ENCODE measurements at places on chromosomes 3 and 15. TPM values are rescaled to one million over a fixed set of nuclear protein-coding genes. Genes with fewer than 3 reads are reported as not detected.

The KCNH8 gene
- not detected for total RNA-seq

The SH3GL3 gene
- total RNA-seq = 0.24 TPM

- DNase-seq = no peak
Measured at GRCh38 chr15:84647726-84648125, 6.4 kb downstream of the WDR73 start.

- DNase-seq = no peak
Measured at GRCh38 chr3:40152482-40153133, 156.9 kb upstream of the EIF1B start.

GRCh38 chr3:37098884-37099283 is 75.5 kb downstream of the LRRFIP2 start:
- no peak for DNase-seq

GRCh38 chr15:74406992-74407705 is 26.6 kb downstream of the SEMA7A start:
- DNase-seq = peak; percentile 97

DNA sequence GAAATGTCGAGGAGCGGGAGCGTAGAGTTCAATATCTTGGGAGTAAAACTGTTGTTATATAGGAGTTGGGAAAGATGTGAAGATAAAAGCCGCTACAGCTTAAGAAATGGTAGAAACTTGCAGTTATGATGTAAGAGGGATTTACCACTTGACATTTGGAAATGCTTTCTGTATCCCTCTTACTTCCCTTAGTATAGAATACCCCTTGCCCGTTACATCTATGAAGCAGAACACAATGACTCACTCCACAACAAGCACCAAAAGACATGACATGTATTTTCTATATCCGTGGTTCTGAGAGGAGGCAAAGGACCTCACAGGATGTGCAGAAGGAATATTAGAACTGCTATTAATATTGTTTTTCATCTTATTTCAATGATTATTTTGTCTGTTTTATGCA is 254.2 kb upstream of the NR2F2 start:
- DNase-seq = no peak

The CTXND1 gene
- total RNA-seq = not detected

DNA sequence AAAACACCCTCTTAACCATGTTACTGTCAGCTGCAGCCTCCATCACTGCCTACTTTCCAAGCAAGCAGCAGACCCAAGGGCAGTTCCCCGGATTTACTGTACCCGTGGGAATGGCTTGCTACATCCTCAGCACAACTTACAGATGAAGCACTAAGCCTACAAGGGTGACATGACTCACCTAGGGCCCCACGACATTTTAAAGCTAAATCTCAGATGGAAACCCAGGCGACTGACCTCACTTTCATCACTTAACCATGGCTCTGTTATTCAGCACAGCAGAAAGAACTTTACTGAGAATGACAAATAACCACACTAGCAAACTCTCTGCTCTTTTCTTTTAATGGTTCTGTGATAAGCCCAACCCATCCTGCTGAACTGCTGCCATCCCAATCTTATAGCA is 65.6 kb downstream of the SUMF1 start:
- no peak for DNase-seq

The NEK10 gene
- total RNA-seq = 1.2 TPM

The SERPINI2 gene
- not detected for total RNA-seq

GRCh38 chr3:174495928-174496327 is 363.2 kb upstream of the NAALADL2 start:
- no peak for DNase-seq

DNA sequence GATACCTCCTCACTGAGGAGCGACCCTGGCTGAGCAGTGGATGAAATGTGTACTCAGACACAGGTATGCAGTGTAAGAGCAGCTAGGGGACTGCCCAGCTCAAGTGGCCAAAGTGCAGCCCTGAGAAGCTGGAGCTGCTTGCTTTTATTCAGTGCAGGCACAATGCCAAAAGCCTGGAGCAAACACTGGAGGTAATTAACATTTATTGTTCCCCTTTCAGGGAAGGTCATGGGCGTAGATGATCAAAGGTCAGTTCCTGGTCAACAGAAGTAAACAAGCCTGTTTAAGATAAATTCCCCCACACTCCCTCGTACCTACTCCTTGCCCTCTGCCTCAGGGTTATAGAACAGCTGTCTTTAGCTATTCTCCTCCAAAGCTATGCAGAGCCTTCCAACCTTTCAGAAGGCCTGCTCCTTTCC is 17.5 kb downstream of the PLA2G4F start:
- no peak for DNase-seq

GRCh38 chr3:44862226-44862637 is 520 bp downstream of the TMEM42 start:
- DNase-seq = peak; percentile 50

DNA sequence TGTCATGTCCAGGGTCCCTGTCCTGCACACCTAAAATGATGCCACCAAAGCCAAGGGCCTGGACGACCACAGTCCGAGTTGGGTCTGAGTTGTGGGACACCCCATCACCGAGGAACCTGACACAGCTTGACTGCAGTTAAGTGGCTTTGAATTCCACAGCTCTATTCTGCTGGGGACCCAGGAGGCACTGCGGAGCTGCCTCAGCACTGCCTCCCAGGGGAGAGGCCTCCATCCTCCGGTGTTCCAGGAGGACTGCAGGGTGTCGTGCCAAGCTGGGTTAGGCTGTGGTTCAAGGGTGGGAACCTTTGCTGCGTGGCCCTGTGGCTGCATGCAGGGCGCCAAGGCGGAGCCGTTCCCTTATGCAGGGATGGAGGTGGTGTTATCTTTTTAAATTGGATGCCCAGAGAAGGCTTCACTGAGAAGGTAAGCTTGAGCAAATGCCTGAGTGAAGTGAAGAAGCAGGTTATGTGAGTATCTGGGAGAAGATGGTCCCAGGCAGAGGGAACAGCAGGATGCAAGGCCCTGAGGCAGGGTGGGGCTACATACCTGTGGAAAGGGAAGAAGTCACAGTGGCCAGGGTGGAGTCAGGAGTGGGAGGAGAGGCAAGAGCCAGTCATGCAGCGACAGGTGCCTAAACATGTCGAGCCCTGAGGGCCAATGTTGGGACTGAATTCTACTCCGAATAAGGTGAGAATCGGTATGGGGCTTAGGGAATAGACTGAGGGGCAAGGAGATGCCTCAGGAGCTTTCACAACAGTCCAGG is 144.8 kb downstream of the TPRA1 start:
- no peak for DNase-seq

The CP gene
- 0.39 TPM for total RNA-seq

GRCh38 chr15:73886717-73887345 is 13.5 kb downstream of the TBC1D21 start:
- no peak for DNase-seq

GRCh38 chr3:15606434-15606891 is 4.9 kb downstream of the BTD start:
- DNase-seq = no peak

- peak; percentile 57 for DNase-seq
Measured at GRCh38 chr15:72740219-72740618, 43.3 kb downstream of the ADPGK start.

DNA sequence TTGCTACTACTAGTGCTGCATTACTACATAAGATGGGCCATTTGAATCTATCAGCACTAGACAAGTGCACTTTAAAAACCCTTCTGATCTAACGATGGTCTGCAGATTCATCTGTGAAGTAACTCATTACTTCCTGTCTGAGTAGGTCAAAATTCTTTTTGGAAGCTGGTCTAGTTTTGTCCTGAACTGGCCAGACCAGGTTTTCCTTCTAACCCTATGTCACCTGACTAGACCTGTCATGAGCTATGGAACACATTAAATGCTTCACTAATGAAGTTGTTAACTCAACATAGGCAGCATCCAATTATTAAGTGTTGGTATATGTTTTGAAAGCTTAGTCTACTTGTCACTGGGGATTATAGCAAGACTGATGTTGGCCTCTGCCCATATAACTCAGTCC is 10.1 kb upstream of the RBM5 start:
- no peak for DNase-seq

GRCh38 chr3:27507111-27507510 is 22.9 kb upstream of the SLC4A7 start:
- DNase-seq = no peak

GRCh38 chr3:168117059-168117458 is 21.3 kb upstream of the GOLIM4 start:
- peak; percentile 47 for DNase-seq

DNA sequence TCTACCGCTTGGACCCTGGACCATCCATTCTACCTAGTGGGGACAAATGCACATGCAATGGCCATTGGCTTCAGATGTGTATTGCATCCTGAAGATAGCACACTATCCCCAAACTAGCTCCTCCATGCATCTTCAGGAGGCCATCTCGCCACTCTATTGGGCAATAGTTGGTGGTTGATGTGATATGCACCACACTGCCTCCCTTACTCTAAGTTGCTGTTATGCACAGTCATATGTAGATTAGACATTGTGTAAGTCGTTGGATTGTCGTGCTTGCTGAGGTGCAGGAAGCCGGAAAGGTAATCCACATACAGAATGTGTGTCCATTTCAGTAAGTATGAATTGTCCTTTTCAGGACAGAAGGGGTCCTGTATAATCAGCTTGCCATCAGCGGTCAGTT is 26.7 kb upstream of the PLA2G4D start:
- DNase-seq = no peak

DNA sequence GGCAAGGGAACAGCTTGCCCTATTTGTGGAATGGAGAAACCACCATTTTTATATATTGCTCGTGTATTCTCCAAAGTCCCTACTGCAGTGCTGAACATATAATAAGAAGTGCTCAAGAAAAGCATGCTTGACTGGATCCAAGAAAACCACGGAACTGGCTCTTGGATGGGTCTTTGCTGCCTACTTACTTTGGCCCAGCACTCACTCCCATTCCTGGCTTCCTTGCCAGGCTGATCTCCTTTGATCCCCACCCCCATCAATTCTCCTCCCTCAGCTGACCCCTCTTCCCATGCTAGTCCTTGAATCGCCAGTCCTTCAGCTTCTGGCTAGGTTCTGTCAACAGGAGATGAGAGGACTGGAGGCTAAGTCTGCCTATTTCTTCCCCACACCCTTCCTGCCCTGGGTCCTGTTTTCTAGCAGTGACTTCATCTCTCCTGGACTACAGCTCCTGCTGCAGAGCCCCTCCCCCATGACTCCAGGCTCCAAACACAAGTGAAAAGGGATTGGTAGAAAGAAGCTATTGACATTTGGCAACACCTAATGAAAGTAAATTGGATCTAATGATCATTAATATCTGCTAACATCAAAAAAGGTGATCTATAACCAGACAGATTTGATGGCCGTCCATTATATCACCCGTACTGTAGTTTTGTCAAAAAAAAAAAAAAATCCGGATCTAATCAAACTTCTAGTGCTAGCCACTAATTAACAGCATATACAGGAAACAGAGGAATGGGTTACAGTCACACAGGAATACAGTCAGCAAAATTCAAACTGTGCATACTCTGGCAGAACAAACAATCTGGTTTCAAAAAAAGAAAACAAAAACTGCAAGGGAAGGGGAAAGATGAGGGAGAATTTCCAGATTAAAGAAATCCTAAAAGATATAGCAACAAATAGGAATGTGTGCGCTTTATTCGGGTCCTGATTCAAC is 7.8 kb downstream of the FAM240A start:
- DNase-seq = no peak

- DNase-seq = no peak
Measured at GRCh38 chr3:59180006-59180405, 130.2 kb upstream of the CFAP20DC start.

DNA sequence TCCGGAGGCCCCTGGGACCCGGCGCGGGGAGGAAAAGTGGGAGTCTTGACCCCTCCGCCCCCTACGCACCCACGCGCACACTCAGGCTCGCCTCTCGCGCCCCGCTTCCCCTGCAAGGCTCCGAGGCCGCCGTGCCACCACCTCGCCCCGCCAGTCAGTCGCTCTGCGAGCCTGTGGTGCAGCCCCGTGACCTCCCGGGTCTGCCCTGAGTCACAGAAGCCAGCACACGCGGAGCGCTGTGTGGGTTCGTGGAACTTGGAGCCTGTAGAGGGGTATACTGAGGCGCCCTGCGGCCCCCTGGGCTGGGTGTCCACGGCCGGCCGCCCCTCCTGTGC is 380 bp upstream of the ALS2CL start:
- no peak for DNase-seq

GRCh38 chr3:51102396-51102795 is 282.7 kb upstream of the MANF start:
- no peak for DNase-seq

DNA sequence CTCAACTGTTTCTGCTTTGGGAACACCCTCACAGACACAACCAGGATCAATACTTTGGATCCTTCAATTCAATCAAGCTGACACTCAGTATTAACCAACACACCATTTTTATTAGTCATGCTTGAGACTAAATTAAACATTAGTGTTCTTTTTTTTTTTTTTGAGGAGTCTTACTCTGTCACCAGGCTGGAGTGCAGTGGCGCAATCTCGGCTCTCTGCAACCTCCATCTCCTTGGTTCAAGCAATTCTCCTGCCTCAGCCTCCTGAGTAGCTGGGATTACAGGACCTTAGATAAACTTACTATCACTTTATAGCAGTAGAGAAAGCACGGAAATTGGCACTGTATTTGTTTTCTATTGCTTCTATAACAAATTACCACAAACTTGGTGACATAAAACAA is 2.0 kb upstream of the RAB11A start:
- no peak for DNase-seq

- peak; percentile 68 for DNase-seq
Measured at GRCh38 chr15:70267879-70268278, 170.2 kb upstream of the TLE3 start.

DNA sequence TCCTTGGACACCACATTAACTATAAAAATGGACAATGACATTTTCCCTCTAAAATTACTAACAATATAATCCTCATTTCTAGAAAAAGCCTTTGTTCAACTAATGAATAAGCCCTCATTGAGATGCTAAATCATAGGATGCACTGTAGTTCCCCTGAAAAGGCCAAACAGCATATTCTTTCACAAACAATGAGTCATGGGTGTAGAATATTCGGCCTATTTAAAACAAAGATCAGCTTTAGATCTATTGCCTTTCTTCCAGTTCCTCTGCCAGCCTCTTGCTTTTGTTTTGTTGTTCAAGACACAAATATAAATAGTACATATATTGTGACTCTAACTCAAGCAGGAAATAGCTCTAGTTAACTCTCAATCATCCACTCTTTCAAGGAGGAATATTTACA is 82.5 kb downstream of the ADAM10 start:
- peak; percentile 44 for DNase-seq

The CLDN11 gene
- 32.3 TPM for total RNA-seq

The IGF2BP2 gene
- total RNA-seq = 29.2 TPM

GRCh38 chr3:172444821-172445220 is 3.4 kb downstream of the GHSR start:
- no peak for DNase-seq

GRCh38 chr3:36840453-36840921 is 76.1 kb upstream of the DCLK3 start:
- no peak for DNase-seq

The CLDN16 gene
- total RNA-seq = not detected

All from RPMI7951 (cell line).